ENCODE measurements at places on chromosomes 13 and 19.

- DNase-seq, result no peak
Observed at GRCh38 chr13:74093691-74094090, 40.5 kb downstream of the KLF12 start.

DNA sequence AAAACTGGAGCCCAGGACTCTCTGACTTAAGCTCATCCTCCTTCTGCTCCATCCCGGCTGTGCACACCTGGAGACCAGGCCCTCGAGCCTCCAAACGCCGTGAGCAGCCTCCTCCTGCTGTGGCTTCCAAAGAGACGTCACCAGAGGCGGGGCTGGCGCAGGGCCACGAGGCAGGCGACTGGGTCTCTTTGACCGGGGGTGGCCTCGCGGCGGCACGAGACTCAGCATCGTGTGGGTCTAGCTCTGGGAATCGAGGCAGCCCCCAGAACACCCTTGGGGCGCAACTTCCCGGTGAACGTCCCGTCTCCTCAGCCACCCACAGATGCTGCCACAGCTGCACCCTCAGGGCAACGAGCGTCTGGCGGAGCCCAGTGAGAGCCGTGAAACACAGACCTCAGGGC is 22.8 kb downstream of the RASA3 start:
- no peak for DNase-seq

- no peak for DNase-seq
Observed at GRCh38 chr13:46624353-46624752, 71.4 kb downstream of the LRCH1 start.

DNA sequence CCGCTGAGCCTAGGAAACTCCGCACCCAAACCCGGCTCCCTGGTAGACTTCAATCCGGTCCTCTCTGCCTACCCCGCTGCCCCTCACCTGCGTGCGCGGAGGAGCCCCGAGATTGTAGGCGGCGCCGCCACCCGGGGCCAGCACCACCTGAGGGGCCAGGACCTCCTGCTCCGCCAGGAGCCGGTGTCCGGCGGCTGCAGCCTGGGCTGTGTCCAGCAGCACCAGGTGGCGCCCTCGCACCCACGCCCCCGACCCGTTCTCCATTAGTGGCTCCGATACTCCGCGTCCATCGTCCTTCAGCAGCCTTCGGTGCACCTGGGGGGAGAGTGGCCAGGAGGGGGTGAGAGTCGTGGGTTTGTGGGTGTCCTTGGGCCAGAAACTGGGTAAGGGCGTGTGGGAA is 18.5 kb downstream of the MAN2B1 start:
- no peak for DNase-seq

DNA sequence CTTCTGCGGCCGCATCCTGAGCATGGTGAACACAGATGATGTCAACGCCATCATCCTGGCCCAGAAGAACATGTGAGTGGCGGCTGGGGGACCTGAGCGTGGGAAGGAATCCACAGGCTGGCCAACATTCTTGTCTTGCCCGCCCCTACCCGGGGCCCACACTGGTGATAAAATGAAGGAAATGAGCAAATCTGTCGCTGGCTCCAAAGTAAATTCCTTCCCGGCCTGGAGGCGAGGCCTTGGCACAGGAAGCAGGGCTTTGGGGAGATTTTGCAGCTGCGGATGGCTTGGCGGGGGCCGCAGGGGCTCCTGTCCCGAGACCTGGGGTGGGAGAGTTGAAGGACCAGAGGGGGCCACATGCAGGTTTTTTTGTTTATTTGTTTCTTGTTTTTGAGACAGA is 4.4 kb downstream of the KXD1 start:
- DNase-seq, result no peak
